ENCODE measurements at places on chromosomes 3 and 15.

GRCh38 chr15:23663232-23663631 lies 15.6 kb upstream of the MAGEL2 start:
- DNase-seq: no peak

GRCh38 chr15:65421360-65422215 lies 1.2 kb downstream of the IGDCC4 start:
- DNase-seq: peak; percentile 62

- no peak for DNase-seq
Measured at GRCh38 chr3:113953677-113954076, 5.9 kb downstream of the ZDHHC23 start.

GRCh38 chr3:10358309-10358980 lies 37.5 kb upstream of the SEC13 start:
- no peak for DNase-seq

DNA sequence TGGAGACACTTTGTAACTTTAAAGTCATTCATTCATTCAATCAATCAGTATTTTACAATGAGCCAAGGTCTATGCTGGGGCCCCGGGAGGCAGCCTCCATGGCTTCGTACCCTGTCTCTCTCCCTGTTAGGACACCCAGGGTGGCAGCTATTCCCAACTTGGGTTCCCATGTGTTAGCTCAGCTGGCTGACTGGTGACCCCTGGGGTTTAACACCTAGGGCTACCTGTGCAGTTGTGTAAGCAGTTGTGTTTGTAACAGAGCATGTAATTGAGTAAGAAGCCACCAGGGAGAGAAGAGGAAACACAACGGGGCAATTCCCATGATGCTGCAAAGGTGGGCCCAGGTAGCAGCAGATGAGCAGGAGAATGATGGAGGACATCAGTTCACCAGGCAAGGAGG lies 132.4 kb downstream of the ADAMTS9 start:
- no peak for DNase-seq

Measured in SK-N-SH (cell line).